IPS DF 19.7 (cell line): ENCODE measurements at places on chromosomes 7 and 10.

GRCh38 chr7:121026577-121027111, 38.1 kb downstream of the CPED1 start:
- DNase-seq: no peak

- DNase-seq: no peak
Observed at GRCh38 chr7:27491534-27491933, 171.1 kb downstream of the HIBADH start.

DNA sequence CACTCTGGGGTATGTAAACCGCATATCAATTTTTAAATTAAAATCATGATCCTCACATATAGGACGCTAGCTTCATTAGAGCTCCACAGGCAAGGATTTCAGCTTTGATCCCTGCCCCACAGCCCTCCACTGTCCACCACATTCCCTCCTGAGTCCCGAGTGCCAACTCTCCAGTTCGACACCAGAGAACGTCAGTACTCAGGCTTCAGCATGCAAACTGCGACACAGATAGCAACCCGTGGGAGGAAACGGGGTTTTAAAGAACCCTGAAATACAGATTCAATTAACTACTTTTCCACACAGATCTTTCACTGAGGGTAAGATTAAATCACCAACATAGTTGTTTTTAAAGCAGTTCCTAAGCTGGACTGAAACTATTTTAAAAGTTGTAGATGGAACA, 26.1 kb downstream of the RAPGEF5 start:
- no peak for DNase-seq

GRCh38 chr10:112915590-112916572, 34.2 kb upstream of the TCF7L2 start:
- no peak for DNase-seq
